ENCODE measurements at places on chromosomes 16 and 17. TPM values are rescaled to one million over a fixed set of nuclear protein-coding genes. Genes with fewer than 3 reads are reported as not detected.

The EPN2 gene
- 52.0 TPM for total RNA-seq

The CACNG5 gene
- 0.88 TPM for total RNA-seq

The MFAP4 gene
- total RNA-seq = 60.9 TPM

The KRTAP9-2 gene
- not detected for total RNA-seq

DNA sequence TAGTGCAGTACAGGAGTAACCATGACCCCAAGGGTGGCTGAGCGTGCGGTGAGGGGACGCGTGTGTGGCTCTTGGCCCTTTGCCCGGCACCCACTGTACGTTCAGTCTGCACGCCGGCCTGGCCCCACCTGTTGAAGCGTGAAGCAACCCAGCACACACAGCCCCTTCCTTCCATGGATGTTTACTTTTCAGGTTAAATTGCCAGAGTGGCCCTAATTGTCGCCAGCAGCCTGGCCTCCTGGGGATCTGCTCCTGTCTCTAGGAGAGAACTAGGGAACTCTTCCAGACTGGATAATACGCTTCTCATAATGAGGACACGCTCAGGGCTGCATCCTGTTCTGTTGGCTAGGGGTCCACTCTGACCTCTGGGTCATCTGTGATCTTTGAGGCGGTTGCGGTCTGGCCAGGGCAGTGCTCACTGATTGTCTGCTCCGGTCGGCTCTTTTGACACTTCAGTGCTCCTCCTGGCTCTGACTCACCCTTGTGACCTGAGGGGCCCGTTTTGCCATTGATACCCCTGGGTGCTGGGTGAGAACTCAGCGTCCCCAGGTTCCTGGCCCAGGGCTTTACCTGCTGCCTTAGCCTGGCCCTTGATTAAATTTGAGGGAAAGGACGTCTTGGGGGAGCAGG is 27.7 kb downstream of the TPSG1 start:
- H3K4me3 ChIP-seq = no peak overlapping the region
- no peak overlapping the region for H3K27ac ChIP-seq
- peaks cover 14% of the 10 kb centered on the region for H3K36me3 ChIP-seq
- no peak for DNase-seq
- no peaks in the 10 kb centered on the region for H3K27me3 ChIP-seq

GRCh38 chr16:19170043-19170655 is 2.1 kb downstream of the SYT17 start:
- no peak overlapping the region for H3K4me3 ChIP-seq
- H3K27ac ChIP-seq = no peak overlapping the region
- DNase-seq = no peak
- H3K4me1 ChIP-seq = no peaks in the 10 kb centered on the region
- no peaks in the 10 kb centered on the region for H3K36me3 ChIP-seq

DNA sequence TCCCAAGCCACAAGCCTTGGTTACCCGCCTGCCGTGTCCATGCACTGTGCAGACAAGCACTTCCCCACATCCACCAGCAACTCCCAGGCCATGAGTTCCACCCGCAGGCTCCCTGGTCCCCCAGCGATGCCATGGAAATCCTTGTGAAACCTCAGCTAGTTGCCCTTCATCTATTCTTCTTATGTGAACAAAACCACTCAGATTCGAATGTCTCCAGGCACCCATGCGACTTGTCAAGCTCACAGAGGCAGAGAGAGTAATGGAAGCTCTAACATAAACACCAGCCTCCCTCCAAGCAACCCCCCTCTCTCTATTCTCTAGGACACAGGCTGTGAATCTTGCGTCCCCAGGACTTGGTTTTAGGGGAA is 182.6 kb downstream of the C16orf95 start:
- H3K4me3 ChIP-seq = no peak overlapping the region
- no peaks in the 10 kb centered on the region for H3K36me3 ChIP-seq
- no peak for DNase-seq
- no peaks in the 10 kb centered on the region for H3K27me3 ChIP-seq
- H3K27ac ChIP-seq = no peak overlapping the region

Measured in A673 (cell line).